Central memory CD4-positive, alpha-beta T cell (primary cell): ENCODE measurements at places on chromosomes 11 and 22.

DNA sequence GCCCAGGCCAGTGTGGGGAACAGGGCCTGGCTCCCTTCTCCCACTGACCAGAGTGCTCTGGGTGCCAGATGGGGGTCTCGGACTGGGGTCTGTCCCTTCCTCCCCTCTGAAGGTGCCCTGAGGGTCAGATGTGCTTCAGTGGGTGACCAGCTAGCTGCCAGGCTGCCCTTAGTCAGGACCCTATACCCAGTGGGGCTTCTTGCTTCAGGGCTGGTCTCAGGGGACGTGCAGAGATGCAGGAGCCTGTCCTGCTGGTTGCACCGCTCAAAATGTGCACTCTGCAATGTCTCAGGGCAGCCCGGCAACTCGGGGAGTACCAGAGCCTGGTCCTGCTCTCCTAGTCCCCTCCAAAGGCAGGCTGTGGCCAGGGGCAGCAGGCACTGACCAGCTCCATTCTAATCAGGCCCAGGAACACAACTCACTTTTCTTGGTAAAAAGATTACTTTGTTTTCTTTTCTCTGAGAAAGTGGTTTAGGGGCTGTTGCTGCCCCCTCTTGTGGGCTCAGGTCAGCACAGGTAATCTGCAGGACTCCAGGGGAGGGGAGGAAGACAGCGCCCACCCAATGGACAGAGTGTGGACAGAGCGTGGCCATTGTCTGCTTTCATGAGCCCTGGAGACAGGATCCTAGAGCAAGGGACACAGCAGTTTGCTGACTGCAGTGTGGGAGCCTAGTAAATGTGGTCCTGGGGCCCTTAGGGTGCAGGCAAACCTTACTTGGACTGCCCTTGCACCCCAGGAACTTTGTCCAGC is 80.9 kb downstream of the MED15 start:
- DNase-seq = no peak

- no peak for DNase-seq
Measured at GRCh38 chr22:23000657-23001347, 69.5 kb upstream of the GNAZ start.

GRCh38 chr22:30423301-30423958 is 2.1 kb upstream of the MTFP1 start:
- DNase-seq = no peak

GRCh38 chr22:17576470-17576869 is 13.2 kb downstream of the SLC25A18 start:
- DNase-seq = no peak

DNA sequence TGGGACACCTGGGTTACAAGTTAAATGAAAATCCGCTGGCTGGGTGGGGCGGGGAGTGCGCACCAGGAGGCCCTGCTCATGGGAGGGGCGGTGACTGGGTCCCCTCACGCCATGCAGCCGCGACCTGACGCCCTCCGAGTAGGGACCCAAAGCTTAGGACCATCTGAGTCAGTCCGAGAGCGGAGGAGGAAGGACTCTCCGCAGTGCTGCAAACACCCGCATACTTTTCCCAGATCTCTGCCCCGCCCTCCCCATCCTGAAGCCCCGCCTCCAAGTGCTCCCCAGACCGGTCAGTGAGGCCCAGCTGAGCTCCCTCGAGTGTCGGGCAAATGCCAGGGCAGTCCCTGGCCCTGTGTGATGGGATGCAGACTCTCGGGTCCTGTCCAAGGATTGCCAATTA is 6.6 kb upstream of the FLI1 start:
- DNase-seq = no peak

DNA sequence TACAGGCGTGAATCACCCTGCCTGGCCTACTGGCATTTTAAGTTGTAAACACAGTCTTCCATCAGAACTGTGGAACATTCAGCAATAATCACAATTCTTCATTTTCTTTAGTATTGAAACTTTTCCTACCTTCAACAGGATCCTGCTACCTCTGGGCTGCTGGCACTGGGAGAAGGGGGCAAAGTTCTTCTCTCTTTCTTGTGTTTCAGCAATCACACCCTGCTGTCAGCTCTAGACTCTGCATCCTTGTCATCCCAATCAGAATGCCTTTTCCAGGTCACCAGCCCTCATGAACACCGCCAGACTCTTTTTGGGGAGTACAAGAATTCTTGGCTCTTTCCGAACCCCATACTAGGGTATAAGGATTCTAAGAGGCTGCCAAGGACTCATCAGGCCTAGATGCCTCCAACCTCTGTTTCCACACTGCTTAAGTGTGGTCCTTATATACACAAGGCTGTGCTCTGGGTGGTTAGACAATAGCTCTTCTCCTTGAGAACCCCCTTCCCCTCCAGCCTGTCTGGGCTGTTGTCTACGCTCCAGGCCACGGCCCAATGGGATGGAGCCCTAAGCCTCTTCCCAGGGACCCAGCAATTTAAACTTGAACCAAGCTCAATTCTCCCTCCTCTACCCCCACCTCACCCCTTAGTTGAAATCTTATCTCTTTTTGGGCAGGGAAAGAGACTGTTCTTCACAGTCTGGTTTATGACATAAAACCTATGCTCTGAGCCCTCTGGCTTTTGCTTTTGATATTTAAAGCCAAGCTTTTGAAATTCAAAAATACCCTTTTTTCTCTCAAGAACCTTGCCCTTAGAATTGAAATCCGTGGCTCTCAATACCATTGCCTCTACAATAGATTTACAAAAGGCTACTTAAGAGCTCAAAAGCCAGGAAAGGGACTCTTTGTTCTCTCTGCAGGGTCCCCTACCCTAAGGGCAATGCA is 327.4 kb downstream of the BUD13 start:
- DNase-seq = no peak

- DNase-seq = peak; percentile 20
Measured at GRCh38 chr11:81787584-81788049, 946.0 kb downstream of the FAM181B start.

GRCh38 chr11:58930926-58931325 is 8.4 kb upstream of the GLYATL1 start:
- DNase-seq = no peak

- DNase-seq = peak; percentile 19
Measured at GRCh38 chr11:117875382-117876058, 938 bp downstream of the FXYD6 start.

- DNase-seq = no peak
Measured at GRCh38 chr11:82184966-82185365, 548.7 kb downstream of the FAM181B start.

- no peak for DNase-seq
Measured at GRCh38 chr22:48240148-48240934, 1477.9 kb downstream of the TBC1D22A start.

- no peak for DNase-seq
Measured at GRCh38 chr22:35498026-35498800, 42.4 kb upstream of the RASD2 start.

DNA sequence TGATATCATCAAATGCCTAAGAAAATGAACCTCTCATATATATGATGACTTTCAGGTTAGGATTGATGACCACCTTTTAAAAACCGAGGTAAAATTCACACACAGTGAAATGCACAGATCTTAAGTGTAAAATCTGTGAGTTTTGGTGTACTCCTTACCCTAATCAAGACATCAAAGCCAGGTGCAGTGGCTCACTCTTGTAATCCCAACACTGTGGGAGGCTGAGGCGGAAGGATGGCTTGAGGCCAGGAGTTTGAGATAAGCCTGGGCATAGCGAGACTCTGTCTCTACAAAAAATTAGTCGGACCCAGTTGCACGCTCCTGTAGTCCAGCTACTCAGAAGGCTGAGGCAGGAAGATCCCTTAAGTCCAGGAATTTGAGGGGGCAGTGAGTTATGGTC is 140.4 kb downstream of the UVRAG start:
- no peak for DNase-seq

- DNase-seq = no peak
Measured at GRCh38 chr22:32531931-32532819, 57.6 kb downstream of the FBXO7 start.

DNA sequence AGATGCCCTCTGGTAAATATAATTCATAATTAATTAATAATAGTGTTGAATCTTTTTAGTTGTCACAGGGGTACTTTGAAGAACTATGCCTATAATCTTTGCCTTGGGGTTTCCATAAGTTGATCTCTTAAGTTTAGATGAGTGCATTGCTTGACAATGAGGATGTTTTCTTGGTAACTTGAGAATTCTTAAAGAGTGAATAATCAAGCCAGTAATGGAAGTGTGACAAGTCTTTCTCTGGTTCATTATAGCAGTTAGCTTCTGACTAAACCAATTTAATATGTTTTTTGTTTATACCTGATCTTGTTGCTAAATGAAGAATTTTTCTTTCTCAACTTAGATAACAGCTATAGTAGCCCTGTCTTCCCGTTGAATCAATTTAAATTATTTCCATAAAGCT is 46.2 kb downstream of the ATXN10 start:
- DNase-seq = no peak

- DNase-seq = no peak
Measured at GRCh38 chr22:48380016-48380665, 1447.5 kb downstream of the BRD1 start.

DNA sequence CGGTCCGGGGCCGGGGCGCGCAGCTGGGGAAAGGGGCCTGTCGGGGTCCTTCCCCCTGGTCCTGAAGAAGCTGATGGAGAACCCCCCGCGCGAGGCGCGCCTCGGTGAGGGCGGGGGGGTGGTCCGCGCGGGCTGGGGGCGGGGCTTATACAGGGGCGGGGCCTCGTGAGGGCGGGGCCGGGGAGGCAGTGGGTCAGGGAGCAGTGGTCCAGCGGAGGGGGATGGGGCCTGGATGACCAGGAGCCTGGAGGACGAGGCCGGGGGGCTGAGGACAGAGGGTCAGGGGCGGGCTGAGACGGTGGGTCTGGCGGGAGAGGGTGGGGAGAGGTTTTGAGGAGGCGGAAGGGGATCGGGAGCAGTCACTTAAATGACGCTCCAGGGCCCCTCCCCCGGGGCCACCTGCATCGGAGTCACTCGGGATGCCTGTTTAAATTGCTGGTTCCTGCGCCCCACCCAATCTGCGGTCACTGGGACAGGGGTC is 396 bp downstream of the TEF start:
- peak; percentile 59 for DNase-seq

- DNase-seq = no peak
Measured at GRCh38 chr11:114232400-114233059, 63.7 kb upstream of the NNMT start.

DNA sequence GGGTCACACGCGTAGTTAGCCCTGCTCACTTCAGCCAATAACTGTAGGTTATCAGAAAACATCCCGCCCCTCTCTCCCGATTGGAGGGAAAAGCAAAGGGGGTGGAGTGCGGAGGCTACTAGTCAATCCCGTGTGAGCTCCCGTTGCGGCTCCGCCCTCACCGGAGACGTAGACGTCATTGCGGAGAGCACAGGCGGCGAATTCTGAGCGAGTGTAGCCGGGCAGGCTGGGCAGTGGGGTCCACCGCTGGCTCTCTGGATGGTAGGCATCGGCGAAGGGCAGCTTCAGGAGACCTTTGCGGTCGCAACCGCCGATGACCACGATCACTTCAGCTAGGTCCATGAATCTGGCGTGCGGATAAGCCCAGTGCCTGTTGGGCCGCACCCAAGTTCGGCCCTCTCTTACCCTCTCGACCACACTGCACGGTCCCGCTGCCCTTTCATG is 4.7 kb downstream of the KLHL35 start:
- peak; percentile 58 for DNase-seq

GRCh38 chr22:20970939-20971657 is 4.0 kb downstream of the AIFM3 start:
- no peak for DNase-seq

DNA sequence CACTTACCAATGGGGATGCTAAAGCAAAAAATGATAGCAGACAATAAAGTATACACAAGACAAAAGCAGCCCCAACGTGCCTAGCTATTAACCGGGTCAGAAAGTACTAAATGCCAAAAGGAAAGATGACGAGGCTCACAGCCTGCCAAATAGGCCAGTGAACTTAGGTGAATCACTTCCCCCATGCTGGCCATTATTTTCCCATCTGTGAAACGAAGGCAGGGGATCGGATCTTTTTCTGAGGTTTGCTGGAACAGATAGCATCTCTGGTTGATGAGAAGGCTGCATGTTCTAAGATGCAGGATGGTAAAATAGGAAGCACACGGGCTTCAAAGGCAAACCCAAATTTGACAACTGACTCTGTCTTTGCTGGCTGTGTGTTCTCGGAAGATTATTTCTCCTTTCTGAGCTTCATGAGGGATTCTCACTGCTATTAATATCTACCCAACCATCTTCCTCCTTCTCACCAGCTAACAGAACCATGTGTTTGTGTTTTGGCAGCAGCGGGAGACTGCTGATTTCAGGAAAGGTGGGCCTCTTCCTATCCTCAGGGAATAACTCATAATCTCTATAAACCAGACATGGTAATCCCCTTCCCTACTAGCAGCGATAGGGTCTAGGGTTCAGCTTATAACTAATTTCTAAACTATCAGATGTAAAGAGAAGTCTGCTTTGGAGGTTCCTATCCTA is 390.7 kb downstream of the LARGE1 start:
- no peak for DNase-seq

- no peak for DNase-seq
Measured at GRCh38 chr22:33771136-33771535, 149.1 kb downstream of the LARGE1 start.
